ENCODE measurements at places on chromosomes 2 and 18.

DNA sequence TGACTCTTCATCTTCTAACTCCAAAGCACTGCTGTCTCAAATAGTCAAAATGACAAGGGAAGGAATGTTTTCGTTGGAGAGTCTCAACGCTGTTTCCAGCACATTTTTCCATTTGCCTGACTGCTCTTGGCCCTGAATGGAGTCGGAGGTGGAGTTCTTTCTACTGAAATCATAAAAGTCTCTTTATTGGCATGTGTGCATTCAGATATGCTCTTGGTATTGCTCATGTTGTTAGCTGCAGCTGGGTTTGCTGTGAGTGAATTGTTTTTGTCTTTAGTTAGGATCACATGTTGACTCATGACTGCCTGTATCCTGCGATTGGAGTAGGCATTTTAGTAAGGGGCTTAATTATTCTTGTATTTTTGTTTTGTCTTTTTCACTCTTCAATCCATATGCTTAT lies 16.8 kb downstream of the TMEM17 start:
- no peak for DNase-seq

- DNase-seq = no peak
These were observed 437.7 kb upstream of the HNRNPA3 start for GRCh38 chr2:176774766-176775451.

DNA sequence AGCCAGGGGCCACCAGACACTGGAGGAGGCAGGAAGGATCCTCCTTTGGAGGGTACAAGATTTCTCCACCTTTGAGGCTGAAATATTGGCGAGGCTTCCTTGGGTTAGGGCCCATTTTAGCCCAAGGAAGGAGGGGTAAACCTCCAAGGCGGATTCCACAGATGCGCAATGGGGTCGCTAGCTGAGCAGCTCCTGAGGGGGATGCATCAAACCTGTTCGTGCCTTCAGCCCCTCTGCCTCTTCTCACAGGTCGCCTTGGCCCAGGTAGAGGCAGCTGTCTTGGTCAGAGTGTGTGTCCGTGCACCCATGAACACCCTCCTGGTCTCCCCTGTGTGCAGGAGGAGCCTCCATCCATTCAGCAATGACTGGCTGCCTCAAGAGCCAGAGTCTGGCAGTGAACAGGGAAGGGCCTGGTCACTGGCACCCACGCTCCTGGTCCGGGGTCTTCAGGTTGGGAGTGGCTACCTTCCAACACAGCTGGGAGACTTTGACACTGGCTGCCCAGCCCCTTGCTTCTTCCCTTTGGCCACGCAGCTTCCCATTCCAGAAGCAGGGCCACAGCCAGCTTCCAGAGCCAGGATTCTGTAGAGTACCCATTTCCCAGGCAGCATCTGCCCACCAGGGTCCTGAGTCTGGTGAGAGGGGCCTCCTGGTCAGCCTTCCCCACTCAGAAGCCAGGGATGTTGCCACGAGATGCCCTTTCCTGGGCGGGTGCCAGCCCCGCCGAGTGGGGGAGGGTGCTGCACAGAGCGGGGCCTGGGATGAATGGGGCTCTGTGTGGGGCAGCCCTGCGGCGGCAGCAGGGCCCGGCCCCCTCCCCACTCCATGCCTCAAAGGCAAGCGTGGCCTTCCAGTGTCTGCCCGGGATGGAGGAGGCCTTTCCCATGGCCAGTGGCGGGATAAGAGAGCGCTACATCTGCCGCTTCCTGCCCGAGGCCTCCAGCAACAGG lies 95.8 kb upstream of the GPC1 start:
- DNase-seq = no peak

DNA sequence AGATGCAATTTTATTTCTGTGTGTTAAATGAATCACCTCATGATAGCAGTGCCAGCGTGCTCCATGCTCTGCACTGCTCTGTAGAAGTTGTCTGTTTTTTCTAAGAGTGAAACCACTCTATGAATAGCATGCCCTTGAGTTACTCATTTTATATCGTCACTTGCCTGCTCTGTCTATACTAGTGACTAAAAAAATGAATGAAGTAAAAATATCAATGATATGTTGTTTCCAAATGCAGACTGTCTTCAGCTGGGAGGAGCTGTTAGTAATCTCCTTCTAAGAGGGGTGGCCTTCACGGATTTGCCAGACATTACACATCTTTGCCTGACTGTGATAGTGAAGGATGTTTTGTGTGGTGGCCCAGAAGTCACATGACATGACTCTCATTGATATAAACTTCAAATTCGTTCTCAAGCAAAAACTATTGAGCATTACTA lies 852.1 kb downstream of the CNTNAP5 start:
- peak; percentile 40 for DNase-seq

GRCh38 chr2:233680361-233681045 lies 1.2 kb upstream of the UGT1A7 start:
- no peak for DNase-seq

DNA sequence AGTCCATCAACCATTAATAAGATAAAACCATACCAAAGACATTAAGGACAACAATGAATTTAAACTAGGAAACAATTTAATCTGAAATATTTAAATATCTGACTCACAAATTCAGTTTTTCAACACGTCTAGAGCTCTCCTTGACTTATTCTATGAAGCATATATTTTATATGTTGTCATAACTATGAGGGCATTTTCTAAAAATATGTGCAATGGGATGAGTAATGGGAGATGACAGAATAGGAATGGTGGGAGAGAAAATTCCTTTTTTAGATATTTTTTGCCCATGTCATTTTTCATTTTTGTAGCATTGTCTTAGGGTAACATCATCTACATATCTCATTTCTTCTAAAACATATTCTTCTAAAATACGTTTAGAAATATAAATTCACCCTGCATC lies 79.2 kb upstream of the CDH2 start:
- no peak for DNase-seq

DNA sequence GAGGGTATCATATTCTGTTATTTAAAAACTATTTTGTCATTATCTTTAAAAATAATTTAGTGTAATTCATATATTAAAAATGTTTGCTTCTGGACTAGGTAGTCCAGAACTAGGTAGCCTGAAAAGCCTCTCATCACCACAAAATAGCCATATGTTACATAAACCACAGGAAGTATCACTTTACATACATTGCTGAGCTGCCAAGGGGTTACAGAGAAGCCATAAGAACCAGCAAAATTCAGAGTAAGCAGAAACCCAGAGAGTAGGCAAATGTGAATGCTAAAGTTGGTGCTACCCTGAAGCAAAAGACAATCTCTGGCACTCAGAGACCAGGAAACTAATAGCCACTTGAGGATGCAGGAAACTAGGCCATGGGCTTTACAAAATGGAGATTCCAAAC lies 60.9 kb downstream of the LOXHD1 start:
- no peak for DNase-seq

GRCh38 chr2:240957656-240958365 lies 40.6 kb upstream of the SNED1 start:
- DNase-seq = no peak

DNA sequence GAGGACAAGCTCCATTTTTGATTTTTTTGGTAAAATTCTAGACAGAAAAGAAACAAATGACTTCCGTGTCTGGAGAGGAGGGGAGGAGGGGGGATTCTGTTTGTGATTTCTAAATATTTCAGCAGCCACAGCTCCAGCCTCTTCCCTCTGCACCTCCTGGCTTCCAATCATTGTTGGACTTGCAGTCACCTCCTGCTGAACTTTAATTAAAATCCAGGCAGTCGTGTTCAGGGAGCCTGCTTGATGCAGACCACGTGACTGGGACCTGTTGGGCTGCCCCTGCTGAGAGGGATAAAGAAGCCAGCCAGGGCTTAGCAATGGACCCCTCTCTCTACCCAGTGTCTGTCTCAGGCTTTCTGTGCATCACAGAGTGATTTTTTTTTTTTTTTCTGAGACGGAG lies 115.1 kb downstream of the SH3BP4 start:
- DNase-seq = no peak

- DNase-seq = no peak
These were observed 164.1 kb upstream of the RASGRP3 start for GRCh38 chr2:33312355-33312754.

- peak; percentile 90 for DNase-seq
These were observed 83.0 kb downstream of the NPAS2 start for GRCh38 chr2:100902817-100903405.

GRCh38 chr18:64165906-64166305 lies 17.0 kb upstream of the LINC00305 start:
- DNase-seq = no peak

GRCh38 chr2:179538406-179539123 lies 273.9 kb upstream of the SESTD1 start:
- no peak for DNase-seq

DNA sequence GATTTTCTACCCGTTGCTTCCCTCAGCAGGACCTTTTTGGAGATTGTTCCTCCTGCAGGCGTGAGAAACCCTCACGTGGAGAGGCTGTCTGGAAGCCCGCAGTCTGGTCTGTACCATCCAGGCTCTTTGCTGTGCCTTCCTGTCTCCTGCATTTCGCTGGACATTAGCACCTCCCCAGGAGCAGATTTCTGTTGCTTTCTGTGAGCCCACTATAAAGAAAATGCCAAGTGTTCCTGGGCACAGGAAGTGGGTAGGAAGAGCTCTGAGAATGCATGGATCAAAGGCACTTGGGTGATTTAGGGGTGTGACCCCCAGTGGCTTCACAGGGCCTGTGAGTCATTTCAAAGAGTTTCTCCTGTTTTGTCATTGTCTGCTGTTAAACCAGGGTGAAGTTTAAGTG lies 27.3 kb downstream of the SPTBN1 start:
- peak; percentile 56 for DNase-seq

- no peak for DNase-seq
These were observed 18.0 kb downstream of the ANKRD44 start for GRCh38 chr2:197292619-197293018.

DNA sequence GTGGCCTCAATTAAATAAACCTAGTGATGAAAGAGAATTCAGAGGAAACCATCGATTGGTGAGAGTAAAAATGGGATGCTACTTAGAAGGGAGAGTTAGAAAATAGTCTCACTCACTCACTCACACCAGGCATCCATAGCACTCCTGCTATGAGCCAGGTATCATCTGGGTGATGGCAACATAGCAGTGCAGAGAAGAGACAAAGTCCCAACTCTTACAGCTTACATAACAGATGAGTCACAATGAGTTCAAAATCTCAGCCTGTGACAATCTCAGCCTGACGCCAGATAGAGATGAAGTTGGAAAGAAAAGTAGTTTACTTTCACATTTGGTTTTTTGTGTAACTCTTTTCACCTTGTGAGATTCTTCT lies 55.4 kb upstream of the THOC1 start:
- no peak for DNase-seq

DNA sequence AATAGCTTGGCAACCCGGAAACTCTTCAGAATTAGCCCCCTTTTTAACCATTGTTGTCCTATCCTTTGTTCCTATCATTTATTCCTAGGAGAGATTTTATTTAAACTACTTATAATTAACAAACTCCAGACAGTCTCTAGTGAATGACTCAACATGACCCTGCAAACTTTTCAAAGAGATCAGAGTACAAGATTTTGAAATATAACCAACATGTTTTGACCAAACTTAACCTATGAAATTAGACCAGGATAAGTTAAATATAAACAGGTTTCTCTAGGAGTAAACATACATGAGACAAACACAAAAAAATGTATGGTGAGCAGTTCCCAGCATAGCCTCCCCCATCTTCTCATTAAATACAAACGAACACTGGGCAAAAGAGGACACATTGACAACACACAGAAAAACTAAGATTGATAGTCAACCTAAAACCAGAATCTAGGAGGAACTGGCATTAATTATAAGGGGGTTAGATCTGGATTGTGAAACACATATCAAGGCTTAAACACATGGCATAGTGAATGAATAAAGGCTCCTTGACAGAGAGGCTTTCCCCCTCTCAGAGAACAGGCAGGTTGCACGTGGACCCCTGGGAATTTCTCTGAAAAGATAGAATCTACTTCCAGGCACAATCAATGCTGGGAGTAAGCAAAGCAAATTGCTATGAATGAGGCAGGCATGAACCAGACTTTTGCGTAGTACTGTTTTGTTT lies 284.1 kb downstream of the IRS1 start:
- no peak for DNase-seq

- DNase-seq = no peak
These were observed 126.6 kb downstream of the ZFP36L2 start for GRCh38 chr2:43099797-43100196.

GRCh38 chr2:127089478-127090235 lies 17.3 kb downstream of the BIN1 start:
- no peak for DNase-seq

DNA sequence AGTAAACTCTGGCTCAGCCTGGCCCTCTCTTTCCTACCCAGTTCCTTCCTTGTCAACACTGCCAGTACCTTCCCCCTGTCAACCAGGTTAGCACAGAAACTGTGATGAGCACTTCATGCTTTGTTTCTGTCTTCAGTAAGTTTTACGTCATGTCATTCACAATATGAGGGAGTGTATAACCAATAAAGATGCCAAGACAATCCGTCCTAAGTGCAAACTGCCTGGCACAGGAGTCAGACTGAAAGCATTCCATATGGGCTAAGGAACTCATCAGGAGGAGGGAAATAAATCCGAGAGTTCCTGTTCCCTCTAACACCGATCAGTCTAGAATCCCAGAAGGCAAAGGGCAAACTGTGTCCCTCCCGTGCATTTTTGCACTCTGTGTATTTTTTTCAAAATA lies 507.2 kb downstream of the CMPK2 start:
- no peak for DNase-seq

DNA sequence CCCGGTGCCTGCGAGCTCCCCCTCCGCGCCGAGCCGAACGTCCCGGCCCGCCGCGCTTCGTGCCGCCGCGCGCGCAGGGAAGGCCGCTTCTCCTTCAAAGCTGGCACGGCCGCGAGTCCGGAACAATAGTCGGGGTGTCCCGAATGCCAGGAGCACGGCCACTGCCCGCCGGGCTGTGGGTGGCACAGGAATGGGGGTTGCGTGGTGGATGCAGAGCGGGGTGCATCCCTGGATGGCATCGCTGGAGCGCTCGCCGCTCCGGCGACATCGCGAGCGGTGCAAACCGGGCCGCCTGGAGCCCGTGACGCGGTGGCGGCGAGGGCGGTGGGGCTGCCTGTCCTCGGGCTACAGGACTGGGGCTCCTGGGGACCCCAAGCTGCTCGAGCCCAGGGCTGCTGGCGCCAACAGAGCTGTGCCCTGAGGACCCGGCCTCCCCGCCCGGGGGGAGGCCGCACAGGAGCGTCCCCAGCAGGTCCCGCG lies 1.1 kb upstream of the SATB2 start:
- DNase-seq = peak; percentile 51

GRCh38 chr2:217090024-217090473 lies 230.2 kb upstream of the TNP1 start:
- DNase-seq = no peak

DNA sequence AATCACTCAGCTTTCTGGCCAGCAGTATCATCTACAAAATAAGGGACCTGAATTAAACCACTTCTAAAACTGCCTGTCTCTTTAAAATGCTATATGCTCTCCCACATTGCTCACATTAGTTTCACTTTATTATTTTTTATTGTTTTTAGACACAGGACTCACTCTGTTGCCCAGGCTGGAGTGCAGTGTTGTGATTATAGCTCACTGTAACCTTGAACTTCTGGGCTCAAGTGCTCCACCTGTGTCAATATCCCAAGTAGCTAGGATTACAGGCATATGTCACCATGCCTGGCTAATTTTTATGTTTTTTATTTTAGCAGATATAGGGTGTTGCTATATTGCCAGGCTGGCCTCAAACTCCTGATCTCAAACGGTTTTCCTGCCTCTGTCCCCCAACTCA lies 591.3 kb upstream of the ZNF804A start:
- no peak for DNase-seq
